ENCODE measurements at places on chromosomes 3 and 15.
A peak's percentile ranks its signal among the peaks of the same experiment; 100 is the strongest.

DNA sequence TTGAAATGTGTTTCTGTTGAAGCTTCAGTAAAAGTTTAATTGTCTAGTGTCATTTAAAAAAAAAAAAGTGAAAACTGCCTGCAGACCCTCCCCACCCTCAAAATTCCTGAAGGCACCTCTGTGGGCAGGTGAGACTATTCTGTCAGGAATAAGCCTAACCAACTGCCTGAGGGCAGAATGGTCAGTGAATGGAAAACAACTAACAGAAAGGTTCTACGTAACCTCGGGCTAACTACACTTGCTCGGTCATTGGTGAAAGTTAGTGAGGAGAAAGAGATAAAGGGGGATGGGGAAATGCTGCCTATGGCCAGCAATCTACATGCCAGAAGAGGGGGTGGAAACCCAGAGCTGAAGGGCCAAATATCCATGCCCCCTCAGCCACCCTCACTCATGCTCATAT lies 108.6 kb upstream of the SLC24A5 start:
- DNase-seq, result no peak

- DNase-seq, result no peak
These were observed 6.0 kb upstream of the CEMIP start for GRCh38 chr15:80773122-80773551.

GRCh38 chr3:12097971-12098370 lies 60.7 kb downstream of the TIMP4 start:
- DNase-seq, result no peak

GRCh38 chr3:148453781-148454191 lies 243.9 kb upstream of the AGTR1 start:
- DNase-seq, result no peak

GRCh38 chr3:112464264-112464663 lies 35.0 kb downstream of the BTLA start:
- peak; percentile 66 for DNase-seq

GRCh38 chr3:2536575-2536974 lies 437.9 kb downstream of the CNTN4 start:
- DNase-seq, result no peak

DNA sequence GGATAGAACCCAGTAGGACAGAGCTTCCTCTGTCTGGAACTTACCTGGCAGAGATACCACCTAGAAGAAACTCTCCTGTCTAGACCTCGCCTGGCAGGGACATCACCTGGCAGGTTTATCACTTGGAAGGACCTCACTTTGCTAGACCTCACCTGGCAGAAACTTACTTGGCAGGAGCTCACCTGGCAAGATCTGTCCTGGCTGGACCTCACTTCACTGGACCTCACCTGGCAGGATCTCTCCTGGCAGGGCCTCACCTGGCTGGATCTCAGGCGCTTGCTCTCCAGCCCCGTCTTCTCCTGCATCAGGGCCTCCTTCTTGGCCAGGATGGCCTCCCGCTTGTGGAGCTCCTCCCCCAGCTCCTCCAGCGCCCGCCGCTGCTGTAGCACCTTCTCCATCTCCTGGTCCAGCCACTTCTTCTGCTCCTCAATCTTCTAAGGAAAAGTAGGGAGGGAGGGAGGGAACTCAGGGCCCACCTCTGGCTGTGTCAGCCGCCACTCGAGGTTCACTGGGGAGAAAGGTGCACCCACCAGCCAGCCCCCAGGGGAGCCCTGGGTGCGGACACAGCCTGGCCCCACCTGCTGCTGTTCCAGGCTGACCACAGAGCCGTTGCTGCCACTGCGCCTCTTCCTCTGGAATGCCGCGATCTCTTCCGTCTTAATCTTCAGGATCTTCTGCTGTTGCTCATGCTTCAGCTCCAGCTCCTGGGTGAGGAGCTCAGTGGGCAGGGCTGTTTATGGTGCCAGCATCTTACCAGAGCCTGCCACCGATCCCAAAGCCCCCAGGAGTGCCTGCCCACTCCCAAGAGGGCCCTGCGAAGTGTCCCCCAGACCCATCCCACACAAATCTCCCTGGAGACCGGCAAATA lies 22.5 kb downstream of the KIF7 start:
- DNase-seq, result no peak

DNA sequence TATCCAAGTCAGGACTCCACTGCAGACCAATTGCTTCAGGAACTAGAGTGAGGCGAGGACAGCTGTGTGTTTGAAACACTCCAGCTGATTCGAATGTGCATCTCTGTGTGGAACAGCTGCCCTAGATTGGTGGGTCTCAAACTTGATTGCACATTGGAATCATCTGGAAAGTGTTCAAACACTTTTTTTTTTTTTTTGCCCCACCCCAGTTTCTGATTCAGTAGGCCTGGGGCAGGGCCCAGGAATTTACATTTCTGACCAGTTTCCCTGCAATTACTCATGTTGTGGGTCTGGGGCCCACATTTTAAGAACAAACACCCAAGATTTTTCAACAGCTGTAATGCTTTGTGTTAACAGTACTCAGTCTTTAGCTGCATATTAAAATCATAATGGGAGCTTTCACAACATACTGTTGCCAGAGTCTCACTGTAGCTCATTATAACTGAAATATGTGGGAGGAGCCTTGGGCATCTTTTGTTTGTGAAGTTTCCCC lies 156.6 kb downstream of the NR1D2 start:
- no peak for DNase-seq

- no peak for DNase-seq
These were observed 844.7 kb downstream of the DIPK2A start for GRCh38 chr3:144816323-144816722.

DNA sequence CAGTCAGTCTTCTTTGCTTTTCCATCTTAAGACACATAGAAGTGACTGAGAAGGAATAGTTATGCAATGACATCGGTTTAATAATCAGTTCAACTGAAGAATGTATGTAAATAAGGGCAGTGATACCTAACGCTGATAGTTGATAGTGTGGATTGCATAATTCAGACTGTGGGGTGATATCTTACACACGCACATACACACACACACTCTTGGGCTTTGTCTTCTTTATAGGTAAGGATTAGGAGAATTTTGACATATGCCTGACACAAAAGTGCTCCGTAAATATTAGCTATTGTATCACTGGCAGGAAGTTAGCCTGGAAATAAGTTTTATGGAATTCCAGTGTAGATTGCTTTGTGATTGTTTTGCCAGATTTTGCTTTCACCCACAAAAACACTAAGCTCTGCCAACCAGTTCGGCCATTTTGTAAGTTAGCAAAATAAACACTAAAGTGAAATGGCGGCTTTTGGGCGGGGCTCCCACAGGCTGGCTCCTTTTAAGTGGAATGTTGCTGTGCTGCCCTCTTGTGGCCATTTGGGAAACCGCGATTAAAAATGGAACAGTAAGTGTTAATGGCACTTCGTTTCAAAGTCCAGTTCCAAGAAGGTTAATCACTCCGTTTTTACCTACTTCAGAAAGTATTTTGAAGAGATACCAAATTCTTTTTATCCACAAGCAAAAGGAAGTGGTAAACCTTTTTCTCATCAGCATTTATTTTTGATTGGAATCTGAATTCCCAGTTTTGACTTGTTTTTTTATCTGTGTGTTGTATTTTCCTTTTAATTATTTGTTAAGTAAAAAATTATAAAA lies 17.7 kb downstream of the CHD2 start:
- DNase-seq, result peak; percentile 94

DNA sequence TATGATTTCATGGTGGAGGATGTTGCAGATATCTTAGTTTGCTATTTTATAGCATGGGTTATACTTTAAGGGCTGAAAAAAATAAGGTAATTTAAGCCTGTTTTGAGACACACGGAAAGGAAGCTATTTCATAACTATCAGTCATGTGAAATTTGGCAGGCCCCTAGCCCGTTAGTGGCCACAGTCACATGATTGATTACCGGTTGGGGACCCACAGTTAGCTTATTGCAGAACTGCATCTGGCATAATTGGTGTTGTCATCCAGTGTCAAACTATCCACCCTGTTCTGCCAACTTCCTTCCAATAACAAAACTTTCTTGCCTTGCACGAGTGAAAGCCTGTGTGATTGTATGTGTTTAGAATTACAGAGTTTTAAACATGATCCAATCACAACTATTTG lies 35.2 kb downstream of the FNDC3B start:
- DNase-seq, result no peak

DNA sequence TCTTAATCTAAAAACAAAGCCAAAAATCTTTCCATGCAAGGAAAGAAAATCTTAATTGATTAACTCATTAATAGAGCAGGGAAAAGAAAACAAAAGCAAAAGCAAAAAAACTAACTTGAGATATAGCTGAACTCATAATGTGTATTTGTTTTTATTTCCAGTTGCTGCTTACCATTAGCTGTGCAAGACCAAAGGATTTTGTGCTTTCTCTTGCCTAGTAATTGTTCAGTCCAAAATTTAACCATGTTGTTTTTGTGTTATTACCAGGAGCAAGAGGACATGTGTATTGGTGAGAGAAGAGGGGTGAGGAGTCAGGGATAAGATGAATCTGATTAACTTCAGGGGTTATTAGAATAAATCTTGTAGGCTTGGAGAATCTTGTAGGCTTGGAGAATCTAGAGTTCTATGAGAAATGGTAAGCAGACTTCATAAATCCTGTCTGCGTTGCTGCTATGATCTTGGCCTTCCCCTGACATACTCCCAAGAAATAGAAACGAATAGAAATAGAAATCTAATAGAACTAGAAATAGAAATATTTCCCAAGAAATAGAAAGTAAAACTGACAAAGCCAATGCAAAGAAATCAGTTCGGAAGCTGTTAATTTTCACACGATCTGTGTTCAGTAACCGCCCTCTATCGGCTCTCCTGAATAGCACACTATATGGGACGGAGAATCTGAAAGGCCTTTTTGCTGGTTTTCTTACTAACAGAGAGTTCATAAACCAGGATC lies 72.6 kb upstream of the TNFSF10 start:
- DNase-seq, result peak; percentile 81

GRCh38 chr3:98906230-98906629 lies 4.7 kb upstream of the DCBLD2 start:
- no peak for DNase-seq

- DNase-seq, result no peak
These were observed 318.5 kb downstream of the GBE1 start for GRCh38 chr3:81442758-81443456.

DNA sequence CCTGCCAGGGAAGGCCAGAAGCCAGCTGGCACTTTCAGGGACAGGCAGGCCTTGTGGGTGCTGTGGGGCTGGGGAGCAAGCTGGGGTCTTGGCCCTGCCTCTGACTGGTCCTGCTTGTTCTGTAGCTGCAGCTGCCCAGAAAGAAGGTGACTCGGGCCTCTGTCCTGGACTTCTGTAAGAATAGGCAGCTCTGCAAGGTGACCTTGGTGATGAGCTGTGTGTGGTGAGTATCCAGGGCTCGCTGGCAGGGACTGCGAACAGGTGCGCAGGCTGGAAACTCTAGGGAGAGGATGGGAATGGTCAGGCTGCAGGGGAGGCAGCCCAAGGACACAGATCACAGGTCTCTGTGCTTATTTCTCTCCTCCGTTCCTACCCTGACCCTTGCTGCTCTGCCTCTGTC lies 31.2 kb downstream of the SLC22A14 start:
- DNase-seq, result no peak

DNA sequence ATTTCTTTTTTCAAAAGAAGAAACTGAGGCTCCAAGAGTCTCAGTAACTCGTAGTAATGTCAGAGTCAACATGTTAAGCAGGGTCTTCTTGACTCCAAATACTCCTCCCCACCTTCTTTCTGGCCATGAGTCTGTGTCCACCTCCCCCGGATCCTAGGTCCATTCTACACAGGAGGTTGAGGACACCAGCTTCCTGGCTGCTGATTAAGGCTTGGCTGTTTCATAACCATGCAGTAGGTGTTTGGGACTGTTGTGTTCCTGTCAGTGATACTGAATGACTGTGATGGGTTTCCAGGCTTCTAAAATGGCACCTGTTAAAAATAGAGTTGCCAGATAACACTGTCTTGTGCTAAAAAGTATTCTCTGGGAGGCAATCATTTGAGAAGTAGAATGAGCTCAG lies 130.8 kb upstream of the IL12A start:
- no peak for DNase-seq

- DNase-seq, result peak; percentile 82
These were observed 235.1 kb downstream of the UACA start for GRCh38 chr15:70528270-70528706.

DNA sequence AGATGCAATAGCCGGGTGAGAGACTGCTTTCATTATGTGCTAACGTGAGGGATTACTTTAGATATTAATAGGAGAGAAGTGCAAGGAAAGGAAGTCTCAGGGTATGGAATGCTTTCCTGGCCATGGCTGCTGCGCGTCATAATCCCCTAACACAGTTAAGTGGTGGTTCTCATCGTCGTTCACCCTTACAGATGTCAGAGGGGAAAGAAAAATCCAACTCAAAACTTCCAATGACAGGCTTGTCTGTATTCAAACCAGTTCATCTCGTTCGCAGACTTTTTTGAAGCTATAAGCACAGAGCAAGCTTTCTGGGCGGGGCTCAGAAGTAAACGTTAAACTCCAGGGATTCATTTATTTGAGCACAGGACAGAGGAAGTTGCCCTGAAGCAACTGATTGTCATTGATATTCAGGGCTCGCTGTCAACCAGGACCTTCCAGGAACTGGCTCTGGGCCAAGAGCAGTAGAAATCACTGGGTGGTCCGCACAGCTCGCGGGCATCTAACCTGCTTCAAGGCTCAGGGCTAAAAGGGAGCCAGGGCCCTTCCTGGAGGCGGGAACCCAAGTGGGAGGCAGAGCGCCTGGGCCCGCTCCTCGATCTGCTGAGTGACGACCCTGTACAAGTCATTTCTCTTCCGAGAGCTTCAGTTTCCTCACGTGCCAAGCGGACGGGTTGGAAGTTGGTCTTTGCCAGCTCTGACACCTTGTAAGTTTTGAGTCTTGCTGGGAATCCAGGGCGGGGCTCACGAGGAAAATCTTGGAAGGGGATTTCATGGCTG lies 1.1 kb upstream of the LPP start:
- DNase-seq, result no peak

- no peak for DNase-seq
These were observed 63.8 kb downstream of the ATP1B3 start for GRCh38 chr3:141940194-141940776.

DNA sequence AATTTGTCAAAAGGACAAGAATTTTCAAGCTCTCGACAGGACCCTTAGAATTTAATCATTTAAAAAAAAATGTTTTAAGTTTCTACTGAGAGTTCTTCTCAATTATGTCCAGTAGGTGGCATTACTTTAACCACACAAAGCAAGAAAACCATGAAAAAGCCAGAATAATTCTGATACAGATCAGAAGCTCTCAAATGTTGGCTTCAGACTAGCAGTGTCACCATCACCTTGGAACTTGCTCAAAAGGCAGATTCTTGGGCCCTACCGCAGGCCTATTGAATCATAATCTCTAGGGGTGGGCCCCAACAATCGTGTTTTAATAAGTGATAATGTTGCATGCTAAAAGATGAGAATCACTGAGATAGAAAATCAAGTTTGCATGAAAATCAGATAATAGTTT lies 99.5 kb upstream of the KCNMB2 start:
- DNase-seq, result peak; percentile 7

- DNase-seq, result no peak
These were observed 21.7 kb downstream of the SLMAP start for GRCh38 chr3:57777774-57778173.

- no peak for DNase-seq
These were observed 37.9 kb downstream of the CLK3 start for GRCh38 chr15:74653426-74654102.

DNA sequence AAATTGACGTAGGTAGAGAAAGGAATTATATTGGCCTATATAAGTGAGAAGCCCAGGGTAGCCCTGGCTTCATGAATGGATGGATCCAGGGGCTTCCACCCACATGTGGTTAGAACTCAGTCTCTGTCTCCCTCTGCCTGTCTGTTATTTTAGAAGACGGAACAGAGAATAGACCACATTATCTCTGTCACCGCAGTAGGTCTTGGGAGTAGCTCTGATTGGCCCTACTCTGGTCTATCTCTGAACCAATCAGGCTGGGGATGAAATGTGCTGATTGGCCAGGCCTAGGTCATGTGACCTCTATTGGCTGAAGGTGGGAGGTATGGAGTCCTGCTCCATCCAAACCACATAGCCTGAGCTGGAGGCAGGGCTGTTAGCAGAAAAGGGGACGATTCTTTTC lies 143.0 kb upstream of the PRR23C start:
- DNase-seq, result no peak
